ENCODE measurements at places on chromosomes 7 and 10.

DNA sequence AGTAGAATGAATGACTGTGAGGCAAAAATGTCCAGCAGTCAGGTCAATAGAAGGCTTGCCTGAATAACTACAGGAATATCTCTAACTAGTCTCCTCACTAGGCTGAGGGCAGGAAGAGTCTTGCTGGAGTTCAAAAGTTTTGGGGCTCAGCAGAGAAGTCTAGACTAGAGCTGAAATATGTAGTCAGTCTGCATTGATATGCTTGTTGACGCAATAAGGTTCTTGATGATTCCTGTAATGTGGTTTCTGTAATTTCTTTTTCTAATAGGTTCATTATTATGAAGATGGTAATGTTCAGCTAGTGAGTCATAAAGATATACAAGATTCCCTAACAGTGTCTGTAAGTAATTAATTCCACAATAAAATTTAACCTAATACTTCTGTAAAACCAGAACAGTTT is 41.5 kb upstream of the ST7 start:
- DNase-seq = no peak

DNA sequence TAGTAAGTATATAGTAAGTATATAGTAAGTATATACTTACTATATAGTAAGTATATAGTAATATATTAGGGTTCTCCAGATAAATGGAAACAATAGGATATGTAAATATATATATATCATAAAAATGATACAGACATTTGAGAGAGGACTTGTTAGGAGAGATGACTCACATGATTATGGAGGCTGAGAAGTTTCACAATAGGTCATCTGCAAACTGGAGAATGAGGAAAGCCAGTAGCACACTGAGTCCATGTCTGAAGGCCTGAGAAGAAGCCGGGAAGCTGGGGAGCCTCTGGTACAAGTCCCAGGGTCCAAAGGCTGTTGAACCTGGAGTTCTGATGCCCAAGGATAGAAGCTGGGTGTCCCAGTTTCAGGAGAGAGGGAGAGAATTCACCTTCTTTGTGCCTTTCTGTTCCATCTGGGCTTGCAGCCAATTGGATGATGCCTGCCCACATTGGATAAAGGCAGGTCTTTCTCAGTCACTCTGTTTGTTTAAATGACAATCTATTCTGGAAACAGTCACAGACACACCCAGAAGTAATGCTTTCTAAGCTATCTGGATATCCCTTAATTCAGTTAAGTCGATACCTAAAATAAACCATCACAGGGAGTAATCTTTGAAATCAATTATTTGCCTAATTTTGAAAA is 205.5 kb upstream of the CDC14C start:
- no peak for DNase-seq

- no peak for DNase-seq
Observed at GRCh38 chr7:39480901-39481300, 85.3 kb upstream of the YAE1 start.

DNA sequence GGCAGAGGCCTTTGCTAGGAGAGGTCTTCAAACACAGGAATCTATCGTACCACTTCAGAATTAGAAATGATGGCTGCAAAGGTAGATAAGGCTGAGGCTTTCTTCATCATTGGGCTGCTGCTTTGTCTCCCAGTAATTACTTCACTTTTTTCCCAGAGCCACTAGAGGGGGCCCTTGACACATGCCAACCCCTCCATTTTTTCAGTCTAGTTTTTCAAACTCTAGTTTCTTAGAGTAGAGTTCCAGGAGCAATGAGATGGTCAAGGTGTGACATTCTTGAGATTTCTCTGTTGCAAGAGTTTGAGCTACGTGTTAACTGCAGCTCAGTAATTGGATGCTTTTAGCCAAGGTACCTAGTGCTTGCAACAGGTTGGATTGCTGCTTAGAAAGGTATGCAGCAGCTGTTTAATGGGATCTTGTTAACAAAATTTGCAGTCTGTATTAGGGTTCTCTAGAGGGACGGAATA is 33.8 kb upstream of the RBM20 start:
- peak; percentile 57 for DNase-seq

DNA sequence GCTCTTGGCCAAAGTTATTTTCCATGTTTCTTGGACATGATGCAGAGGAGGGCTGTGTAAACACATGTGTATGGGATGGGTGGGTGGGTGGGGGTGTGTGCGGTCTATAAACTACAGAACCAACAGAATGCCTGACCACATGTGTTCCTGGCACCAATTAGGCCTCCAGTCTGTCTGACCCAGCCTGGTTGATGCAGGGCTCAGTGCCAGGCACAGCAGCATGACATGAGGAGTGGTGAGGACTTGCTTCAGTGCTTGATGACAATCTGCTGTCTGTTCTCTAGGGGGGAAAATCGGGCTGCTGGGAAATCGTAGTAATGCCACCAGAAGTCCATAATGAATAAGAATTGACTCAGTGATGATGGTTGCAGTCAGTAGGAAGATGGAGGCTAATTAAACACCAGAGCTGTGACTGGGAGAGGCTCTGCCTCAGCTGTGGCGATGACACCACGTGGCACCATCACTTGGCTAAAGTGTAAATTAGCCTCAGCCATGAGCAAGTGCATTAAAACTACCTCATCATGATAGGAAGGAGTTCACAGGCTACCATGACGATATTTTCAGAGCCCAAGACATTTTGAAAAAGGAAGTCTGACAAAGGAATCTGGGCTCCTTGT is 260.1 kb upstream of the PODXL start:
- no peak for DNase-seq

- no peak for DNase-seq
Observed at GRCh38 chr7:70787286-70787685, 344.7 kb upstream of the GALNT17 start.

GRCh38 chr10:36640626-36641025 is 484.8 kb upstream of the ANKRD30A start:
- DNase-seq = no peak

DNA sequence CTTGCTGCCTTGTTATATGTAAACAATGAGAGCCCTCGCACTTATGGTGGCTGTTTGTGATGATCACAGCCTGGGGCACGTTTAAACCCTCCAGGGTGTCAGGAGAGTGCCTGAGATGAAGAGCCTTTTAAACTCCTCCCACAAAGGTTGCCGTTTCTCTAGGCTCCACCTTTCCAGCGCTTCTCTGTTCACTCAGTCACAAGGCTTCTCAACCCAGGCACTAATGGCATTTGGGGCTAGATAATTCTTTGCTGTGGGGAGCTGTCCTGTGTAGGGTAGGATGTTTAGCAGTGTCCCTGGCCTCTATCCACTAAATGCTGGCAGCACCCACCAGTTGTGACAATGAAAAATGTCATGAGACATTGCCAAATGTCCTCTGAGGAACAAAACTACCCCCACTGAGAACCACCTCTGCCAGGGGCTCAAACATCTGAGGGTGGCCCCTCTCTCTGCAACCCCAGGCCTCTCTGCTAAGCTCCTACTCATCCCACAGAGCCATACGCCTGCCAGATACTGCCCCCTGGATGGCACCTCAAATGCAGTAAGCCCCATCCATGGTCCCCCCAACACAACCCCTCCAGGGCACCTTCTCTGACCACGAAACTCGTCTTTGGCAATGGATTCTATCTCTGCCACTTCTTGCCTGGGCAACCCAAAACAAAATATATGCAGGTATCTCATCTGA is 144.3 kb upstream of the ZMIZ1 start:
- DNase-seq = no peak

DNA sequence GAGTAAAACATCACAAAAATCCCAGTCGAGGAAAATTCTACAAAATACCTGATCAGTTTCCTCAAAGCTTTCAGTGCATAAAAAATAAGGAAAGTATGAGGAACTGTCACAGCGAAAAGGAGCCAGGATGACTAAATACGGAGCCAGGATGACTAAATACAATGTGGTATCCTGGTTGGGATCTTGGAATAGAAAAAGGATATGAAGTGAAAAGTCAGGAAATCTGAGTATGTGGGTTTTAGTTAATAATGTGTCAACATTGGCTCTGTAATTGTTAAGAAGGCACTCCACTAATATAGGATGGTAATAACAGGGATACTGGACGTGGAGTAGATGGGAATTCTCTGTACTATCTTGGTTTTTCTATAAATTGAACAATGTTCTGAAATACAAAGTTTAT is 175.5 kb downstream of the SUGCT start:
- DNase-seq = no peak

DNA sequence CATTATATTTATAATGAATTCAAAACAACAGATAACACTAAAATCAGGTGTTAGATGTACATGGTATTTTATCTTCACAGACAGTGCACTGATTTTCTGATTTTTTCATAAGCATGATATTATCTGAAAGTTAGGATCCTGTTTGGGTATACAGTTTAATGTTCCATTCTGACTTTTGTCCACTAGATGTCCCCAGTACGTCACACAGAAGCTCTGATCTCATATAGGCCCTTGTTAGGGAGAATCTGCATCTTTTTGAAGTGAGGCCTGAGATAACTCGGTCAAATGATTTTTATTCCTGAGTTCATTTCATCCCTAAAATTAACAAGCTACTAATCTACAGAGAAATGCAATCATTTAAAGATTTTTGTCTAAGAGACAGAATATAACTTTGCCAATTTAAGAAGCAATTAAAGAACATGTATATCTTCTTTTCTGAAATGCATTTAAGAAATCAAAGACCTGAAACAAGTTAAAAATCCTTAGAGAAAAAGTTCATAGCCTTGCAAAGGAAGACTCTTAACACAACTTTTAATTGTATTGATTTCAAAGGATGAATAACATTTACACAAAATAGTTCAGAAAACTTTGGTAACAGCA is 72.0 kb upstream of the TES start:
- DNase-seq = peak; percentile 31

- DNase-seq = no peak
Observed at GRCh38 chr7:147153571-147153970, 1037.0 kb downstream of the CNTNAP2 start.

- DNase-seq = no peak
Observed at GRCh38 chr10:86786368-86786767, 29.9 kb downstream of the BMPR1A start.

- no peak for DNase-seq
Observed at GRCh38 chr7:124557101-124557500, 208.5 kb downstream of the GPR37 start.

GRCh38 chr10:79608505-79609375 is 2.0 kb upstream of the SFTPA1 start:
- DNase-seq = no peak

DNA sequence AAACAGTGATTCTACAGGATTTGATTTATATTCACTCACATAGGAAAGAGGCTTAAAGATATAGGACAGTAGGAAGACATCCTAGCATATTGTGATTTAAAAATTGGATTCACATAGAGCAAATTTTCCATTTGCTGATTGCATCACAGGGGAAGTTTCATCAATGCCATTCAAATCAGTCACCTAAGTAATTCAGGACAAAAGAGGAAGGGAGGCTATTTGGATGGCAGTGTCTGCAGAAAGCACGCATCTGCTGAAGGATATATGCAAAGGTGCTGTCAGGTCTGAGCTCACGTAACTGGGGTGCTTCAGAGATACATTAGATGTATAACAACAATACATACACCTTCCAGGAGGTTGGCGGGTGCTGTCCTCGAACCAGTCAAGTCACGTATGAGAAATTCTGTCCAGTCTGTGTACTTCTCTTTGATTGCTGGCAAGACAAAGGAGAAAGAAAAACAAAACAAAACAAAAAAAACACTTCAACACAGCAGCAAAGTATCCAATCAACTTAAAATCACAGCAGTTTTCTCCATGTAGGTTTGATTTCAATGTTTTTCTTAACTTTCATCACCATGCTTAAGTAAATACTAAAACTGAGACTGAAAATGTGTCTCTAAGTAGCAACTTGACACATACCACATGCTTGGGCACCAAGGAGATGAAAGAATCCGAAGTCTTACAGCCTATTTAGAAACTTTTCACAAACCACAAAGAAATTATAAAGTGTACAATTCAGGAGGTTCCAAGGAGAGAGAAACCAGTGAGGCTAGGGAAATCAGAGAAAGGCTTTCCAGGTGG is 125.1 kb downstream of the SFMBT2 start:
- DNase-seq = no peak

- no peak for DNase-seq
Observed at GRCh38 chr7:116339564-116339963, 129.2 kb downstream of the TES start.

GRCh38 chr7:143415742-143416397 is 7.2 kb upstream of the EPHA1 start:
- no peak for DNase-seq

GRCh38 chr10:75508239-75508813 is 76.9 kb downstream of the LRMDA start:
- no peak for DNase-seq

- no peak for DNase-seq
Observed at GRCh38 chr7:112204499-112205342, 1.5 kb downstream of the DOCK4 start.

DNA sequence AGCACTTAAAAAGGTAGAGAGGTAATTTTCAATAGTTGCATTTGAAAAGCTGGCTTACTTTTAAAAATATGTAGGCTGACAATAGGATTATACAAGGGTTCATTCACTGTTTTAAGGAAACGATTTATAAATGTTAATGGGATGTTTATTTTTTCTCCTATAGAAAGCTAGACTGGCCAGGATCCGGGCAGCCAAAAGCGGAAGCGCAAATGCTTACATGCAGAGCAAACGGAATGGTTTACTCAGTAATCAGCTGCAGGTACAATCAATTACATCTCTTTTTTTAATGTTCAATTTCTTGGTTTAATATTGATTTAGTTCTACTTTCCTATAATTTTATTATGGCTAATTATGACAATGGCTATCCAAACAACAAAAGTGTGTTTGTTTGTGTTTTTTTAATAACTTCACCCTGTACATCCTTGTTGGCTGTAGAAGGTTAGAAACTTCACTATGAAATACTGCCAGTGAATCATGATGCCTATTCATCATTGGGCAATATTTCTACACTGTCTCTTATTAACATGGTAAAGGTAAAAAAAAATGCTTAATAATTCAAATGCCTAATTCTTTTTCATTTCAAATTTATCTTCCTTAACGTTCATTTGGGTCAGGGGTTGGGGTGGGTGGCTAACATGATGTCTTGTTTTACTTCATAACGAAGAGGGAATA is 116.4 kb downstream of the TSPAN12 start:
- no peak for DNase-seq

DNA sequence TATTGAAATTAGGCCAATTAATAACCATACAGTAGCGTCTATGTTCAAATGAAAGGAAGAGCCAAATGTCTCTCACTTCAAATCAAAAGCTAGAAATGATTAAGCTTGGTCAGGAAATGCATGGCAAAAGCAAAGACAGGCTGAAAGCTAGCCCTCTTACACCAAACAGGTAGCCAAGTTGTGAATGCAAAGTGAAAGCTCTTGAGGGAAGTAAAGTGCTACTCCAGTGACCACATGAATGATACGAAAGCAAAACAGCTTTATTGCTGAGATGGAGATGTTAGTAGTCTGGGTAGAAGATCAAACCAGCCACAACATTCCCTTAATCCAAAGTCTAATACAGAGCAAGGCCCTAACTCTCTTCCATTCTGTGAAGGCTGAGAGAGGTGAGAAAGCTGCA is 123.8 kb downstream of the TEX36 start:
- DNase-seq = no peak

GRCh38 chr10:10676972-10677371 is 340.7 kb upstream of the CELF2 start:
- DNase-seq = no peak
